Fibroblast of skin of right biceps (primary cell): ENCODE measurements at places on chromosomes 2 and 18.

DNA sequence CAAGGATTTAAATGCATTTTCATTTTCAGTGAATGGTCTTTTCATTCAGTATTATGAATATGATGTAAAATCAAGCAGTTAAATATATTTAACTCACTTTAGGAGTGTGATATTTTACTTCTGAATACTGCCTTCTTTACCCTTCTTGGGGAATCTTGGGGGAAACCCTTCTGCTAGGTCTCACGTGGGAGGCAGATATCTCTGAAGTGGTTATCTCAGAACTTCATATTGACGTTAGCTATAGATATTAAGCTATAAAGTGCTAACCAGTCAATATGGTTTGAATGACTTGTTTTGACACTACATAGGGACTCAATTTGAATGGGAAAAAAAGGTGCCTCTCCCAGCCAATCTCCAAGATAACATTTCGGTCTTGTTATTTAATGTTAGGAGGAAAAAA, 9.8 kb downstream of the REL start:
- no peak for DNase-seq

DNA sequence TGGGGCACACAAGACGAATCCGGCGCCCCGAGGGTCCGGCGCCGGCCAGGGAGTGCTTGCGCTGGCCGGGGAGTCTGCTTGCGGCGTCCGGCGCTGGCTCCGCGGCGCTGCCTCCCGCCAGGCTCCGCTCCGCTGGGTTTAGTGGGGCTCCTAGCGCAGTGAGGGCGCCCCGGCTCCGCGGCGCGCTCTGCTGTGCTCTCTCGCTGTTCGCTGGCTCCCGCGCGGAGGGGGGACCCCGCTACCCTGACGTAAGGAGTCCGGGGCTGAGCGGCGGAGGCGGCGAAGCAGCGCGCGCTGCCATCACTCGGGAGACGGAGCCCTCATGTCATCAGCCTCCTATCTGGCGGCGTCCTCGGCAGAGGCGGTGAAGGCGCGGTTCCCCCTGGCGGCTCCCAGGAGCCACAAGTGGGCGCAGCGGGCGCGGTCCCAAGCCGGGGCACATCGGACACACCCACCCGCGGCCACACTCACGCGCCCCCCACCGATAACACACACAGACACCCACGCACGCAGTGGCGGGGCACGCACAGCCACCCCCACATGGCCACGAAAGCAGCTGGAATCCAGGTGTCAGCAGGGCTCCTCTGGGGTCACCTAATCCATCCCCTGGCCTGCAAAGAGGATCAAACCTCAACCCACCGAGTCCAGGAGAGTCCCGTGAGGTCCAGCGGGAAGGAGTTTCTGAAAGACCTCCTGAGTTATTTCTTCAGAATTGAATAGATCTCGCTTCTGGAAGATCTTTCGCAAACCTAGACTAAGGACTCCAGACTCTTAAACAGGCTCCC, at the start of gene C1QL2:
TSS of gene C1QL2 (minus strand) at position 189 of the 785 bp plus-strand sequence. CDS start 482 bp downstream, outside the sequence.
- DNase-seq = no peak

DNA sequence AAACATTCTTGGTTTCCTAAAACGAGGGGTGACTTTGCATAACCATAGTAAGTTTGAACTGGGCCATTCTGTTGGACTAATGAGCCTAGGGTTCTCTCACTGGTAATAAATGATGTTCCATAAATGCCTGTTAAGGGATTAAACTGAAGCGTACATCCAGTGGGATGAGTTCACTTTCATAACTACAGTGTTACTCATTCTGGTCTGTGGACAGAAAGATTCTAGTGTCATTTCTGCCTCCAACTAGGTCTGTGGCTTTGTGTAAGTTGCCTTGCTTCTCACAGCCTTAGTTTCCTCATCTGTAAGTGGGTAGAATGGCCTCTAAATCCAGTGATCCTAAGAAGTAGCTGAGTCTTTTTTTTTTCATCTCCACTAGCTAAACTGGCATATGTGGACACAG, 1860.6 kb upstream of the PIK3C3 start:
- DNase-seq = peak; percentile 54

GRCh38 chr18:59123588-59124369, 15.9 kb upstream of the SEC11C start:
- DNase-seq = peak; percentile 96

DNA sequence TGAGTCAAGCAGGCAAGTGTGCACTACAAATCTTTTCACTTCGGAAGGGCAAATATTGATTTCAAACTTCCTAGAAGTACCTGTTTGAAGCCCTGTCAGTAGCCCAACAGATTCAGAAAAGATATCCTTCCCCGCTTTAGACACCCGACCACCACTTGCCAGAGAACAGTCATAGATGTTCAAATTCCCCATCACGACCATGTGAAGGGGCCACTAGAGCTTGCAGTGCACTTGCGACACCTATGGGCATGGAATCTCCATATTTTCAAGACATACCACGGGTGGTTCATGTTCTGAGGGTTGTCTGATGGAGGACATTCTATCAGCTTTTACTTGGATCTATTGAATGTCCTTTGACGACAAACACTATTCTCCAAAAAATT, 23.8 kb downstream of the GNLY start:
- no peak for DNase-seq

GRCh38 chr2:217367464-217367863, 507.6 kb upstream of the TNP1 start:
- peak; percentile 57 for DNase-seq
